ENCODE measurements at places on chromosomes 5 and 9.

DNA sequence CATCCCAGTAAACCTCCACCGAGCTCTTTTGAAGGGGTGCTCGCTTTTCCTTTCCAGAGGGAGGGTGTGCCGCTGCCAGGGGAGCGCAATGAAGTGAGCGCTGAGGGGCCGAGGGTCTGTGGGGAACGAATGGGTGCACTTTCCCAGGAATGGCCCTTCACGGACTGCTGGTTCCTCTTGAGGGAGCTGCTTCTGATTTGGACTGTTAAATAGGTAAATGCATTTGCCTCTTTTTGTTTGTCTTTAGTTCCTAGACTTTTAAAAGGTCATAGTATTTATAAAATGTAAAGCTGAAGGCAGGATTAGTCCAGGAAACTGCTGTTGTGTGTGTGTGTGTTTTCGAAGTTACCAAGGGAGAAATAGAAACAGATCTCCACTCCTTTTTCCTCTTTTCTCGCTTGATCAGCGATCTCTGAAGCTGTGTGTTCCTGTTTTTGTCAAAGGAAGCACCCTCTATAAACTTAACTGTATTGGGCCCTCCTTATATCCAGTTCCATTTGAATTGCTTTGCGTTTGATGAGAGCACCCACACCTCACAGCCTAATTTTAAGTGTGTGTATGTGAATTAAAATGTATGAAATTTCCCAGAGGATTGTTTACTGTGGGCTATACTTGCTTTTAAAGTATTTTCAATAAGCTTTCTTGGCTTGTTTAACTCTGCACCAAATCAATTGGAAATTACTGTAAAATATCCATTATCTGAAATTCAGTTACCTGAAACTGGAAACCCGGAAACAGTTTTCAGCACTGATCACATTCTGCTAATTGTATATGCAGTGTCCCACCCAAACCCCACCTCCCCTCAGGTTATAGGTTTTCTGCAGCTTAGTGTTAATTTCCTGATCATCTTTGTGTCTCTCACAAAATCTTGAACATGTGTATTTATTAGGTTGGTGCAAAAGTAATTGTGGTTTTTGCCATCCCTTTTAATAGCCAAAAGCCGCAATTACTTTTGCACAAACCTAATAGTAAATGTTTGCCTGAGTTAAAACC, 966 bp downstream of the SNX2 start:
- no peak for DNase-seq

DNA sequence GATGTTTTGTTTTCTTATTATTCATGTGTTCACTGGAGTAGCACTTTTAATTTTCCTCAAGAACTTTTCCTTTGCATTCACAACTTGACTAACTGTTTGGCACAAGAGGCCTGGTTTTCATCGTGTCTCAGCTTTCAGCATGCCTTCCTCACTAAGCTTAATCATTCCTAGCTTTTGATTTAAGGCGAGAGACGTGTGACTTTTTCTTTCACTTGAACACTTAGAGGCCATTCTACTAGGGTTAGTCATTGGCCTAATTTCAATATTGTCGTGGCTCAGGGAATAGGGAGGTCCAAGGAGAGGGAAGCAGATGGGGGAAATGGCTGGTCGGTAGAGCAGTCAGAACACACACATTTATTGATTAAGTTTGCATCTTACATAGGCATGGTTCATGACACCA, 94.0 kb downstream of the ZNF462 start:
- DNase-seq: no peak

DNA sequence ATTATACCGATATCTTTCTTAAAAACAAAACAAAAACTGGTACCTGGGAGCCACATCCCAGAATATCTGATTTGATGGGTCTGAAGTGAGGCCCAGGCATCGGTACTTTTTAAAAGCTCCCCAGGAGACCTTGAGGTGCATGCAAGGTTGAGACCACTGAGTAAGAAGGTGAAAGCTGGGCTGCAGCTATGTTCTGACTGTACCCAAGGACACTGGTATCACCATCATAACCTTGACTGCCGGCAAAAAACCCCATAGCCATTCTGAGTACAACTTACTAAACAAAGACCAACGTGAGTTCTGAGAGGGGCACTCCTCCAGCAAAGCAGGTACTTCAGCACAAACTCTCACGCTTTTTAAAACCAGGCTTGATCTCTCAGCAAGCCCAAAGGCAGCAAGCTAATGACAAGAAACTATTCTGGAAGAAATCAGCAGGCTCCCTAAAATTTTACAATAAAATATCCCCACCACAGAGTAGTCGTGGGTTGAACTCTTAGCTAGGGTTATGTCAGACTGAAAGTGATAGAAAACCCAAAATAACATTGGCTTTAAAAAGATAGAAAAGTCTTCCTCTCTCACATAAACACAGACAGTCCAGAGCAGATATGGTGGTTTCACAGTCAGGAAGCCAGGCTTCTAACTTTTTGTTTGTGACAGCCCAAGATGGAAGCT, 263.9 kb downstream of the SAXO1 start:
- DNase-seq: no peak

- DNase-seq: no peak
These were observed 63.8 kb downstream of the LRRC70 start for GRCh38 chr5:62642468-62642867.

DNA sequence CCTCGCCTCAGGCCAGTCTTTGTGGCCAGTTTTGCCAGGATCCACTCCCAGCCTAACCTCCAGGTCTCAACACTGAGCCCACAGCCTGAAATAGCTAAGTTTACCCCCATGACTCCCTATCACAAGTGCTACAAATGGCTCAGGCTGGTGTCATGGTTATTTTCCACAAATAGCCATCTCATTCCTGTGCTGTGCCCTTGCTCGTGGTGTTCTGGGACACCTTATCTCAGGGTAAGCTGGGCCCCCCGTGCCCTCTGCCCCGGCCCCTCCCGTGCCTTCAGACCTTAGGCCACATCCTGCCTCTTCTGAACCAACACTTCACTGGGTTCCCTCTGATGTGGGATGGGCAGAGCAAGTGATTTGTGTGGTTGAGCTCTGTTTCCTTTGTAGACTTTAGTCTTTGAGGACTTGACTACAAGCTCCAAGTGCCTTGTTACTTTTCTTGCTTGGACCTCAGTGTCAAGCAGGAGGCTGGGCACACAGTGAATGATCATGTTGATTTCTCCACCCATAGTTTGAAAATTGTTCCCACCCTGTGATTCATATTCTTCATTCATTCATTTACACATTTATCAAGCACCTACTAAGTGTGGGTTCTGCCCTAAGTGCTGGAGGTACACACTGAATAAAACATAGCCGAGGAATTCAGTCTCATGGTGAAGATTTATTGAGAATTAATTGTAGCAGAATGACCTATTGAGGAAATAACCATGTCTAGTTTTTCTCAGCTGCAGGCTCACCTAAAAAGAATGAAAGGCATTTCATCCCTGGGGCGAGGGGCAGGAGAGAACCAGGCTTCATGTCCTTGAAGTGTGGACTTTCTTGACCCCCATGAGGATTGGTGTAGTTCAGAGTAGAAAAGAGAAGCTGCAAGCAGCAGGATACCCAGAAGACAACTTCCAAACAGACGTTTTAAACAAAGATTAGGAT, 84.5 kb upstream of the CTNNA1 start:
- no peak for DNase-seq

- no peak for DNase-seq
These were observed 42.8 kb downstream of the NFIB start for GRCh38 chr9:14271093-14271673.

GRCh38 chr9:126164796-126165525, 161.7 kb upstream of the MVB12B start:
- DNase-seq: no peak

- no peak for DNase-seq
These were observed 63.1 kb downstream of the ADAMTS6 start for GRCh38 chr5:65418661-65419060.

DNA sequence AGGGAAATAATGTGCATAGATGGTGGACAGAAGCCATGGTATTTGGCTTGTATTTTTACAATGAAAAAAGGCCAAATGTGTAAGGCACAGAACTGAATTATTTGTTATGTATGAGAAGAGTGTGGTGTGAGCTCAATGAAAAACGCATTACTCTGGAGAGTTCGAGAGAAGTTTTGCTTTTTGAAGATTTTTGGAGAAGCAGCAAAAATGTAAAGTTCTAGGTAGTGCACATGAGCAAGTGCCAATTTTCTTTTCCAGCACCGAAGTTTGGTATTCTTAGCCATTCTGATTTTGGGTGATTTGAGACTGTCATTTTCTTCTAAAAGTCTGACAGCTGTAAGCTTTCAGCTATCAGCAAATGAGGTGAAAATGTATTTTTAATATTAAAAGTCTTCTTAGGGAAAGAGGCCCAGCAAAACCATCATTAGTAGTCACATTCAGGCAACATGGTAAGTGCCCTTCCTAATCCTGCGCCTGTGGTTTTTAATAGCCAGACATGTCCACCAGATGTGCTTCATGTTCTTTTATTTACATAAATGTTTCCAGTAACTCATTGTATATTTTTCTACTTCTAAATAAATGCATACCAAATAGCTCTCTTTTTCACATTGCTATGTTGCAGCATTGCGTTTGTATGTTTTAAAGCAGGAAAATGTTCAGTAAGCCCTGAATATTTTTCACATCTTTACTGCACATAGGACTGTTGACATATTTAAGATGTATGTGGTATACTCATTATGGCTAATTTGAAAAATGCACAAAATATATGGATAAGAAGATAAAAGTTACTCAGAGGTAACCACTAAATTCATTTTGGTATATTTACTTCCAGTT, 50.4 kb downstream of the RASGRF2 start:
- no peak for DNase-seq

DNA sequence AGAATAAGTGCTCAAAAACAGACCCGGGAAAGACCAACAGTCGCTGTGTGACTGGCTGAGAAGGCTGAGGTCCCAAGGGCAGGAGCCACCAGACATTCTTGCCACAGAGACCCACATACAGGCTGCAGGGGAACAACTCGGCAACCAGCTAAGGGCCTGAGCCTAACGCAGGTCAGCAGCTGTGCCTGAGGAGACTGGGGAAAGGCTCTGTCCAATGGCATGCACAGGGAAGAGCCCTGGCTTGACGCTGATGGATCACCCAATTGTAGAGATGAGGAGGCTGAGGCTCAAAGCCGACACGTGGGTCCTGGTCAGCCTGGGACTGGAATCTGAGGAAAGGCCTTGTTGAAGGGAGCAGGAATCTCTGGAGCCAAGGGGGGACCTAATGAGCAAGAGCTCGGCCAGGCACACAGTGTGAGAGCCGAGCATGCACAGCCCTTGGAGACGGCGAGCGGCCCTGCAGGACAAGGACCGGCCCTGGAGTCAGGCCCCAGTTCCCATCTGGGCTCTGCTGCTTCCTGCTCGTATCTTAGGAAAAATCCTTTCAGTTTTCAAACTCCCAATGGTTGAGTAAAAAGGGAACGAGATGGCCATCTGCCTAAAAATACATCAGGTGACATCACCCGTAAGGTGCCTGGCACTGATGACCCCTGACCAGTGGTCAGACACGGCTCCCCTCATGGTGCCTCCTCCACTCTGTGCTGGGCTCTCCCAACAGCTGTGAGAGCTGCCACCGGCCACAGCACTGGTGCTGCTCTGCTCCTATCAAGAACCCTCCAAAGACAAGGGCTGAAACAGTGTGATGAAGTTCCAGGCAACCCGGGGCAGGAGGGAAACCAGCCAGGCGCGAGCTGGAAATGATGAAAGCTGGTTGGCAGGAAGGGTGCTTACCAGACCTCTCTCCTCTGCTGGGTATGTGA, 16.4 kb downstream of the LMAN2 start:
- no peak for DNase-seq

DNA sequence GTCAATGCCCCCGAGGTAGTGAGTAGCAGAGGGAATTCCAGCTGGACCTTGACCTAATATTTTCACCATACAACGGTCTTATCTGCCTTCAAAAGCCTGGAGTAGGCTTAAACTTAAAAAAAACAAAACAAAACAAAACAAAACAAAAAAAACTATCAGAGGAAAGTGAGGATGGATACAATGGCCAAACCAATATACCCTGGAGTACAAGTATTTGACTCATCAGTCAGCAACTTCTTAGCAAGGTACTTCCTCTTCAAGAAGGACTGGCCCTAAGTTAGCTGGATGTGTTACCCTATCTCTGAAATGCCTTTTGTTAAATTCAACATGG, 160.6 kb upstream of the GNA14 start:
- no peak for DNase-seq

GRCh38 chr5:40480392-40480791, 199.3 kb upstream of the PTGER4 start:
- DNase-seq: peak; percentile 24

GRCh38 chr9:134503301-134504105, 138.1 kb upstream of the COL5A1 start:
- no peak for DNase-seq

- DNase-seq: no peak
These were observed 110.0 kb downstream of the LURAP1L start for GRCh38 chr9:12884736-12885395.

GRCh38 chr5:2948875-2949274, 197.4 kb upstream of the IRX2 start:
- DNase-seq: no peak

DNA sequence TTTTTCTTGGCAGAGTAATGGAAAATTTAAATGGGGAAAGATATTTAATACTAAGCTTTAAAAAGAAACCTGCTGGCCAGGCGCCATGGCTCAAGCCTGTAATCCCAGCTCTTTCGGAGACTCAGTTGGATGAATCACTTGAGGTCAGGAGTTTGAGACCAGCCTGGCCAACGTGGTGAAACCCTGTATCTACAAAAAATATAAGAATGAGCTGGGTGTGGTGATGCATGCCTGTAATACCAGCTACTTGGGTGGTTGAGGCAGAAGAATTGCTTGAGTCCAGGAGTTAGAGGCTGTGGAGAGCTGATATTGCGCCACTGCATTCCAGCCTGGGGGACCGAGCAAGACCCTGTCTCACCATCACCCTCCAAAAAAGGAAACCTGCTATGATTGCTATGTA, 32.8 kb downstream of the TUT7 start:
- no peak for DNase-seq

GRCh38 chr5:176774216-176775171, 35.9 kb upstream of the UNC5A start:
- DNase-seq: no peak

GRCh38 chr5:175690586-175690985, 32.7 kb downstream of the HRH2 start:
- no peak for DNase-seq

DNA sequence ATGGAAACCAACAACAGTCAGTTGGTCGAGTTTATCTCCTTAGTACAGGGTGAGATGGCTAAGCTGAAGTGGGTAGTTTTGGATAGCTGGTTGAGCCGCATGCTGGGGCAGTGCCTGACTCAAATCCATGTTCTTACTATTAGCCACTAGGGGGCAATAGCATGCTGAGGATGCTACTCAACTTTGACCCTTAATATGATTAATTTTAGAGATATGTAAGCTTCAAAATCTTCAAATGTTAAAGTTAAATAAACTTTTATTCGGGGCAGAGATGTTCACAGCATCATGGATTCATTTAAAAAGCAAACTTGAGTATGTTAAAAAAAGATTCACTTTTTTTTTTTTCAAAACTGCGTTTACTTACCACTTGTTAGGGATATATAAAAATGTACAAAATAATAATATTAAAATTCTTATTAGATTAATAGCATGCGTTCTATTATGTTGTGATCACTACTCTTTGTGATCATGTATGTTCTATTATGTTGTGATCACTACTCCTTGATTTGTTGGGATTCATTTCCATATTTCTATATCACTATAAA, 57.0 kb downstream of the C9orf153 start:
- DNase-seq: no peak

- DNase-seq: no peak
These were observed 472.0 kb upstream of the WWC1 start for GRCh38 chr5:167819406-167819805.
